ENCODE measurements at places on chromosomes 3 and 15. TPM values are rescaled to one million over a fixed set of nuclear protein-coding genes. Genes with fewer than 3 reads are reported as not detected.

Gene CLEC3B
- 284 TPM for polyA plus RNA-seq

- peak; percentile 73 for DNase-seq
- no peaks in the 10 kb centered on the region for H3K36me3 ChIP-seq
- peak overlapping the region; percentile 66 for H3K27ac ChIP-seq
- no peaks in the 10 kb centered on the region for H3K27me3 ChIP-seq
Observed at GRCh38 chr3:192892981-192893700, 24.5 kb downstream of the MB21D2 start.

GRCh38 chr15:40330368-40330836, 6.9 kb downstream of the INAFM2 start:
- no peaks in the 10 kb centered on the region for H3K27me3 ChIP-seq
- no peaks in the 10 kb centered on the region for H3K4me1 ChIP-seq
- no peak overlapping the region for H3K4me3 ChIP-seq
- no peaks in the 10 kb centered on the region for H3K36me3 ChIP-seq

Gene GMPS
- 21.1 TPM for polyA plus RNA-seq

DNA sequence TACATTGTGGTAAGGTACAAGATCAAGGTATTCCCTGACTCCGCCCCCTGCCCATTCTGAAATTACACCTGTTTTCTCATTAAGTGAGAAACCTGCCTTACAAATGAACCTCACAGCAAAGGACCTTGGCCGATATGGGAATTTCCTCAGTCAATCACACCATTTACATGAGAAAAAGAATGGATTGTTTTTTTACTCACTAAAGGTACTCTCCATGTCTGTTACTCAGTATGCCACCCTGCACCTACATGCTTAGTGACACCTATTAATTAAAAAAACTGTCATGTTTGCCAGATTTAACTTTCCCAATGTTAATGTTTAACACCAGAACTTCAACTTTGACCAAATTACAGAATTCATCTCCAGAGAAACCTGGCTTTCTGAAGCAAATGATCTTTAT, 62.0 kb downstream of the ESYT3 start:
- H3K27me3 ChIP-seq, result no peaks in the 10 kb centered on the region
- no peak overlapping the region for H3K4me3 ChIP-seq
- DNase-seq, result no peak
- peaks cover 4% of the 10 kb centered on the region for H3K36me3 ChIP-seq

Gene KIF9
- 32.9 TPM for polyA plus RNA-seq

- peaks cover 5% of the 10 kb centered on the region for H3K4me1 ChIP-seq
- no peaks in the 10 kb centered on the region for H3K36me3 ChIP-seq
- no peak overlapping the region for H3K27ac ChIP-seq
Observed at GRCh38 chr15:28082891-28083684, 16.0 kb downstream of the OCA2 start.

GRCh38 chr15:58779554-58779953, 8.5 kb downstream of the MINDY2 start:
- no peaks in the 10 kb centered on the region for H3K36me3 ChIP-seq
- H3K4me1 ChIP-seq, result peaks cover 4% of the 10 kb centered on the region
- H3K27ac ChIP-seq, result no peak overlapping the region
- no peak overlapping the region for H3K4me3 ChIP-seq
- no peaks in the 10 kb centered on the region for H3K27me3 ChIP-seq
- no peak for DNase-seq

DNA sequence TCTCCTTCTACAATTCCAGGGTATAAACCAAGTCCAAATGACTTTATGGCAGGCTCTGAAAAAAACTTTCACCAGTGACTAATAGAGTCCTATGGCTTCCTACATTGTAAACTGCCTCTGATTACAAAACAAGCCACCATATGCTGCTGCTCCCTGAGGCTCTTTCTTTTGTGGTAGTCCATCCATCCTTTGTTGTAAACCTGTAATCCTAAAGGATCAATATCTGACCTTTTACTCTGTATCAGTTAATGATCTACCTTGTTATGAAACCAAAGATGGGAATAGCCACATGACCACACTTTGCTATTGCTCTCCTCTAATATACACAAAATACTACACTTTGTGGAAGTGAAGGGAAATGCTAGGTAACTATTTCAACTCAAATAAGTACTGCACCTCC, 434.7 kb upstream of the AGTR1 start:
- H3K4me3 ChIP-seq, result no peak overlapping the region
- no peaks in the 10 kb centered on the region for H3K4me1 ChIP-seq
- no peaks in the 10 kb centered on the region for H3K36me3 ChIP-seq
- no peak overlapping the region for H3K27ac ChIP-seq
- H3K27me3 ChIP-seq, result no peaks in the 10 kb centered on the region

- DNase-seq, result no peak
- no peak overlapping the region for H3K4me3 ChIP-seq
- H3K27ac ChIP-seq, result no peak overlapping the region
- no peaks in the 10 kb centered on the region for H3K4me1 ChIP-seq
Observed at GRCh38 chr3:72618739-72619138, 229.5 kb downstream of the SHQ1 start.

DNA sequence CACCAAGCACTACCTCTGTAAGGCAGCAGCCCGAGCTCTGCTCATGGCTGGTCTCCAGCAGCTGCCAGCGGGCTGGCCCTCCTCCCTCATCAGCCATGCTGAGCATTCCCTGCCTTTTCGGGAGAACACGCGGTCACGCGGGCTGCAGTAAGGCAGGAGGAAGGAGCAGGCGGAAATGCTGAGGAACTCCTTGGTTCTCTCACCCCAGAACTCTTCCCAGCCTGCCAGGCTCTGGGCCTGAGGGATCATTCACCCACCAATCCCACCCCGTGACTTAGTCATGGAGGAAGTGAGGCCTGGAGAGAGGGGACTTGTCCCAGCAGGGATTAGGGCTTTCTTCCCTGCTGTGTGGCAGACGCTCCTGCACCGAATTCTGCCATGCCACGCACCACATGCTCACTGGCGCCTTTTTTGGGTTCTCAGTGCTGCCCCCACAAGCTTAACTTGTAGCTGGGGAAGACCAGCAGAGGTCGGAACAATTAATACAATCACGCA, 42.9 kb upstream of the RPL32 start:
- DNase-seq, result no peak
- no peaks in the 10 kb centered on the region for H3K27me3 ChIP-seq
- no peaks in the 10 kb centered on the region for H3K4me1 ChIP-seq
- H3K36me3 ChIP-seq, result no peaks in the 10 kb centered on the region

GRCh38 chr3:181558870-181559269, 152.9 kb upstream of the SOX2 start:
- no peak overlapping the region for H3K27ac ChIP-seq
- H3K4me1 ChIP-seq, result no peaks in the 10 kb centered on the region
- H3K4me3 ChIP-seq, result no peak overlapping the region
- H3K27me3 ChIP-seq, result no peaks in the 10 kb centered on the region

Gene THRB
- polyA plus RNA-seq, result 4.5 TPM

- DNase-seq, result peak; percentile 7
- H3K27me3 ChIP-seq, result no peaks in the 10 kb centered on the region
Observed at GRCh38 chr3:127304121-127304744, 16.4 kb upstream of the PRR20G start.

DNA sequence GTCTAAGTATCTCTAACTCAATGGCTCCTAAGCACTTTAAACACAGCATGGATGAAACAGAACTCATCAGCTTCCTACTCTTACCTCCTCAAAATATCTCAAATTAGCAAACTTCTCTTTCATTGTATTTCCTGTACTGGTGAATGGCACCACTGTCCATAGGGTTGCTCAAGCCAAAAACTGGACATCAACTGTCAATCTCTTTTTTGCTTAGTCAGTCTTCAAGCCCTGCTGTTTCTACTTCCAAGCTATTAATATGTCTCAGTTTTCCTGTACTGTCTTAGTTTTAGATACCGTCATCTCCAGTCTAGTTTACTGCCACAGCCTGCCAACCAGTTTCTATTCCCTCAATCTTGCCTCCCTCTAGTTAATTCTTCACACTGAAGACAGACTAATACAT, 48.3 kb upstream of the KPNA4 start:
- H3K27ac ChIP-seq, result no peak overlapping the region
- no peaks in the 10 kb centered on the region for H3K4me1 ChIP-seq
- H3K27me3 ChIP-seq, result no peaks in the 10 kb centered on the region
- H3K4me3 ChIP-seq, result no peak overlapping the region
- H3K36me3 ChIP-seq, result no peaks in the 10 kb centered on the region

GRCh38 chr3:61997101-61997500, 376.2 kb downstream of the FEZF2 start:
- H3K36me3 ChIP-seq, result no peaks in the 10 kb centered on the region
- no peaks in the 10 kb centered on the region for H3K4me1 ChIP-seq
- DNase-seq, result no peak
- no peaks in the 10 kb centered on the region for H3K27me3 ChIP-seq
- H3K27ac ChIP-seq, result no peak overlapping the region

DNA sequence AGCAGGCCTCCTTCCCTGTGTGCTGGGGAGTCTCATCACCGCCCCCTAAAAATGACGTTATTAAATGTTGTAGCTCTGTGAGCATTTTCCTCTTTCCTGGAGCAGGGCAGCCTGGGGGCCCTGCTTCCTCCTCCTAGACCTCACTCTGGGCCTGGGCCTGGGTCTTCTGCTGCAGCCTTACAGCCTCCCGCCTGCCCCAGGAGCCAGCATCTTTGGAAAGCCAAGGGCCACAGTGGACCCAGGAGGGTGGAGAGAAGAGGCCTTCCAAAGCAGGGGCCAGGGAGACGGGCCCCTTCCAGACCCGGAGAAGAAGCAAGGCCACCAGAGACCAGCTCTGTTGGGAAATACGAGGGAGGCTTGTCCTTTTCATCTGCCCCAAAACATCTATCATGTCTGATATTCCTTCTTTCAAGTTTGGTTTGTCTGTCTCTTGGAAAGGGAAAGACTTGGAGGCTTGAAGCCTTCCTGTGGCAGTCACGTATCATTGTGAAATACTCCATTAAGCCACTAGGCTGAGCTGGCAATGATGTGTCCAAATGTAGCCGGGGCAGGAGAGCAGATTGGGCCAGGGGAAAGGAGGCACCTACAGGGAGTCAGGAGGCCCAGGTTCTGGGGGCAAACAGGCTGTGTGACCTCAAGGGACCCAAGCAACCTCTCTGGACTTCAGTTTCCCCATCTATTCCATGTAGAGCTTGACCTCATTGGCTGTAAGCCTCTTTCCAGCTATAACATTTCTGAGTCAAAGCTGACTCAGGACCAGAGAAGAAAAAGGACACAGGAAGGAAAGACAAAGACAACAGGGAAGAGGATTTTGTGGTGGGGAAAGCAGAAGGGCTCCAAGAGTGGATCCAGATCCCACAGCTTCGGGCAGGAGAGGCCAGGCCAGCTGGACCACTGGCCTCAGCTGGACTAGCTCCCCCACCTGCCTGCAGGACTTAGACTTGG, 31.1 kb downstream of the CYP11A1 start:
- no peak for DNase-seq
- no peak overlapping the region for H3K27ac ChIP-seq
- no peaks in the 10 kb centered on the region for H3K36me3 ChIP-seq

DNA sequence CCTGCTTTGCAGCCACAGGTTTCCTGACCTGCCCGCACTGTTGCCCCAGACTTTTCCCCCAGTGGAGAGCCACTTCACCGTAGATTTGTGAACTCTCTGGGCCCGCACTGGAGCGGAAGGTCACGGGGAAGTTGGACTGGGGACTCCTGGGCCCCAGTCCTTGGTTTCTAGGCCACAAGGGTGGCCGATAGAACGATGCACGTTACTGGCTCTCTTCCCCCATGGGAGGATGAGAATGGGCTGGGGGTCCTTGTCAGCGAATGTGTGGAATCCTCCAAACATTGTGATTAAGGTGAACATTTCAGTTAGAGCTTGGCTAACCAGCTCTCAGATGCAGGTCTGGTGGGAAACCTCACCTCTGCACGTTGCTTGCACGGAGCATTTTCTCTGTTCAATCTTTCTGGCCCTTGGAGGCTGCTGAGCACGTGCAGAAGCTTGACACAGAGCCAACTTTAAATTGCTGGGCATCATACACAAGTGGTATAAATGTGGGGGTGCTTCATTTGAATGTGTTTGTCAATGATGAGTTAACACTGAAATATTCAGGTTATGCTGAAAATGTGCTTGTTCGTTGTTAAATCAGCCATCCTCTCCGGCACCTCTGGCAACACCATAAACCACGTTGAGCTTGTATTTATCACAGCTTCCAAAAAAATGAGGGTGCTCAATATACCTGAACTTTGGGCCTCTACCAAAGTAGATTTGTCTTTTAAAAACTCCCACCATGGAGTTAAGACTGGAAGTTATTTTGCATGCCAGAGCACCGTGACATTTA, 976 bp downstream of the DIS3L start:
- peak; percentile 38 for DNase-seq
- peak overlapping the region; percentile 66 for H3K27ac ChIP-seq
- H3K27me3 ChIP-seq, result no peaks in the 10 kb centered on the region
- peak overlapping the region; percentile 64 for H3K4me3 ChIP-seq
- H3K36me3 ChIP-seq, result no peaks in the 10 kb centered on the region

- H3K4me3 ChIP-seq, result no peak overlapping the region
- DNase-seq, result no peak
- H3K27me3 ChIP-seq, result no peaks in the 10 kb centered on the region
- peaks cover 3% of the 10 kb centered on the region for H3K4me1 ChIP-seq
Observed at GRCh38 chr15:70795311-70795665, 31.9 kb upstream of the UACA start.

- DNase-seq, result no peak
- no peaks in the 10 kb centered on the region for H3K36me3 ChIP-seq
- H3K27me3 ChIP-seq, result no peaks in the 10 kb centered on the region
- no peaks in the 10 kb centered on the region for H3K4me1 ChIP-seq
- no peak overlapping the region for H3K27ac ChIP-seq
Observed at GRCh38 chr3:101992863-101993262, 143.5 kb downstream of the NFKBIZ start.

DNA sequence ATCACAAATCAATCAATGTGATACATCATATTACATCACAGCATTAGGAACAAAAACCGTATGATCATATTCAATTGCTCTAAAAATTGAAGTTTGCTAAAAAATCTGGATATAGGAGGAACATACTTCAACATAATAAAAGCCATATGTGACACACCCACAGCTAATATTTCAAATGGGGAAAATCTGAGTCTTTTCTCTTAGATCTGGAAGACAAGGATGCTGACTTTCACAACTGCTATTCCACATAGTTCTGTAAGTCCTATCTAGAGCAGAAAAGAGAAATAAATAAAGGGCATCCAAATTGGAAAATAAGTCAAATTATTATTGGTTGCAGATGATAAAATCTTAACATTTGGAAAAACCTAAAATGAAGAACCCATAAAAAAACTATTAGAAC, 256.8 kb upstream of the SGO1 start:
- H3K36me3 ChIP-seq, result no peaks in the 10 kb centered on the region
- no peaks in the 10 kb centered on the region for H3K27me3 ChIP-seq

GRCh38 chr3:11558002-11558401, 85.7 kb downstream of the VGLL4 start:
- DNase-seq, result no peak
- H3K4me1 ChIP-seq, result peaks cover 7% of the 10 kb centered on the region
- no peaks in the 10 kb centered on the region for H3K27me3 ChIP-seq
- no peak overlapping the region for H3K4me3 ChIP-seq

DNA sequence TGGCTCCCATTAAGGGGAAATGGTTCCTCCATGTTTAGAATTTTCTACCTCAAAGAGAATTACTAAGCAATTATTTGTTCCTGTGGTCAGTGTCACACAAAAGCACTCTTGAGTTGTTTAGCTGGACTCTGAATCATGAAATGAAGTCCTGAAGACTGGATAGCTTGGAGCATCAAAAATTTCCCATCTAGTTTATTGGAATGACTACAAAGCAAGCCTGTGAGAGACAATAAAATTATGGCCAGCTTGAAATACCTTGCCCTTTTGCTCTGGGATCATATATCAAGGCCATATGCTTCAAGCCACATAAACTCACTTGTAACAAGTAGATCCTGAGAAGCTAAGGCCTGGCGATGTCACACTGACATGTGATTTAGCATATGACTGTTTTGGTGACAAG, 292.3 kb downstream of the TIGIT start:
- no peaks in the 10 kb centered on the region for H3K27me3 ChIP-seq
- peak; percentile 28 for DNase-seq
- H3K4me1 ChIP-seq, result no peaks in the 10 kb centered on the region
- no peaks in the 10 kb centered on the region for H3K36me3 ChIP-seq
- no peak overlapping the region for H3K27ac ChIP-seq
- no peak overlapping the region for H3K4me3 ChIP-seq

All from kidney (tissue), 22 donors.